ENCODE measurements at places on chromosomes 2 and 18.

GRCh38 chr2:7355781-7356180 is 438.6 kb downstream of the RNF144A start:
- no peak for DNase-seq

- DNase-seq, result no peak
Measured at GRCh38 chr2:228239207-228239906, 57.9 kb upstream of the SPHKAP start.

- DNase-seq, result no peak
Measured at GRCh38 chr2:200851398-200852248, 12.8 kb downstream of the CLK1 start.

DNA sequence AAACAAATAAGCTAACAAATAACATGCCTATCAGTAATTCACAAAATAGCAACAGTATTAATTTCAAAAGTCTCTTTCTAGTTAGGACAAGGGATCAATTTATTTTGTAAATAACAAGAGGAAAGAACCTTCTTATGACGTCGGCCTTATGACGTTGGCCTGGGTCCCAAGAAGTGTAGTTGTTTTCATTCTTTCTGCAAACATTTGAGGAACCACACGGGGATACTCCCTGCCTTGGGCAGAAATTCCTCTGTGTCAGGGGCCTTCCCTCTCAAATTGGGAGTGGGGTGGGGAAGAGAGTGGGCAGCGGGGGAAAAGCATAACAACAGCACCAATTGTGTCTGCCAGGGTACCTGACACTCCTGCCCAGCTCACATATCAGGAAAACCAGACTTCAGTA is 1.3 kb downstream of the CCDC68 start:
- DNase-seq, result no peak

DNA sequence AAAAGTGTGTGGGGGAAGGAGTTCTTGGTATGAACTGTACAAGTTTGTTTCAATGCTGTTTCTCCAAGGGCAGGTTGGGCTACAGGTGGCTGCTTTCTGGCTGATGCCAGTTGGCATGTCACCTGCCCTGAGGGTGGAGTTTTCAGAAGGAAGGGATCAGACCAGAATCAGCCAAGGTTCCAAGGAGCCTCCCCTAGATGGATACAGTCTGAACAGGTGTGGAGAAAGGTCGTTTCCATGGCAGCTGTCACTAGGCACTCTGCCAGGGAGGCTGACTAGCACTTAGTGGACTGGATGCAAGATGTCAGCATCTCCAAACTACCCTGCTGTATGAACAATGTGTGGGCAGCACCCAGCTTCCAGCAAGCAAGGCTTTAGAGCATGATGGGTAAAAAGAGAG is 444.4 kb upstream of the HNRNPA3 start:
- DNase-seq, result no peak

GRCh38 chr2:105775809-105776559 is 31.3 kb downstream of the NCK2 start:
- DNase-seq, result peak; percentile 53

GRCh38 chr18:23585007-23585871 is 1.1 kb downstream of the NPC1 start:
- DNase-seq, result peak; percentile 34

GRCh38 chr18:55314031-55314430 is 274.0 kb downstream of the TCF4 start:
- no peak for DNase-seq

DNA sequence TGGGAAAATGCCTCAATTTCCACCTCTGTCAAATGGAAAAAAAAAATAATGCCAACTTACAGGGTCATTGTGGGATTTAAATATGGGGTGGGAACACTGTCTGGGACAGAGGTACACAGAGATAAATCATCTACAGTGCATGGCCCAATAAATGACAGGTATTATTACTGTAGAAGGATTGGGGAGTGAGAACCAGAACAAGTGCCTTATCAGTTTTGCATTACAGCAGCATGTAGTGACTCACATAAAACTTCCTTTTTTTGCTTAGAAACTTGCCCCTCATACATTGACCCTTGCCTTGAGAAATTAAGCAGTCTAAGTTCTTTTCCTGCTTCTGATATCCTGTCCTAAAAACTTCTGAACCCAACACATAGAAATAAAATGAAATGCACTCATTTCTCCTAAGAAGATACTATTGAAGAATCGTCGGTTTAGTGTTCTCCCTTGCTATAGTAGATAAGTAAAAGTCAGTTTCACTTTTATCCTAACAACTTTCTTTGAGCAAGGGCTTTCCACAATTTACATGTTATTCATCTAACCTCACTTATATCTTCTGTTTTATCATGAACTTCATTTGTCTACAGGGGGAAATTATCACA is 121.0 kb upstream of the HAAO start:
- DNase-seq, result no peak

GRCh38 chr2:39234754-39235153 is 9.0 kb downstream of the CDKL4 start:
- DNase-seq, result no peak

GRCh38 chr18:44945888-44946401 is 265.3 kb downstream of the SETBP1 start:
- DNase-seq, result no peak

DNA sequence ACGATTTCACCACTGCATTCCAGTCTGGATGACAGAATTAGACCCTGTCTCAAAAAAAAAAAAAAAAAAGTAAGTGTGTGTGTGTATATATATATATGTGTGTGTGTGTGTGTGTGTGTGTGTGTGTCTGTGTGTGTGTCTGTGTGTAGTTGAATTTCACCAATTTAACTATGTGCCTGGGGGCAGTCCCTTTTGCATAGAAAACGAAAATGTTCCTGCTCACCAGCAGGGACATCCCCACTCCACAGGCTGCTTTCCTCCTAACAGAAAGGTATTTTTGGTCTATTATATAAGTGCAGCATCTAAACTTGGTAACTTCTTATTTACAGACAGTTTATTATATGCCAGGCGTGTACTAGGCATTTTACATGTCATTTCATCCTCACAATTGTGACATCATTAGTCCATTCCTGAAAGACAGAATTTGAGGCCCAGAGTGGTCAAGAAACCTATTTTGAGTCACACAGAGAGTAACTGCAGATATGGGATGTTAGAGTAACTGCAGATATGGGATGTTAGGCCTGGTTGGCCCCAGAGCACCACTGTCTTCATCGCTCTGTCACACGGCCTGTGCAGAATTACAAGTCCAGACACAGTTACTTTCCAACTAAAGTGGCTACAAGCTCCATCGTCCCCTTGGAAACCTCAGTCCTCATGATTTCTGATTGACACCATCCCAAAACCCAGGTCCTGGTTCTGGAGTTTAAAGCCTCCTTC is 9.3 kb upstream of the TTL start:
- no peak for DNase-seq

DNA sequence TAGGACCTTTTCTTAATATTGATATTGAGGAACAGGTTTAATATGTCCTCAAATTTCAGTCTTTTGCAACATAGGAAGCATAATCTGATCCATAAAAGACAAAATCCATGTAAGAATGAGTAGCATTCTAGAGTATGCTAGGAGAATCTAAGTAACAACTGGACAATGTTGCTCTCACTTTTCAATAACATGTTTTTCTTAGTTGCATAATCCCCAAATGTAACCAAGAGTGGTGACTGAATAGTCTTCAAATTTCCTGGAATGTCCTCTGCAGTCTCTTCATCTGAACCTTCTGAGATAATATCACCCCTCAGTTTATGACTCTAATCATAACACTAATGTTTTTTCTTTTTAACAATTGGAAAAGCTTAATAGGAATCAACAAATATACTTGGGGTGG is 110.0 kb upstream of the ZEB2 start:
- no peak for DNase-seq

DNA sequence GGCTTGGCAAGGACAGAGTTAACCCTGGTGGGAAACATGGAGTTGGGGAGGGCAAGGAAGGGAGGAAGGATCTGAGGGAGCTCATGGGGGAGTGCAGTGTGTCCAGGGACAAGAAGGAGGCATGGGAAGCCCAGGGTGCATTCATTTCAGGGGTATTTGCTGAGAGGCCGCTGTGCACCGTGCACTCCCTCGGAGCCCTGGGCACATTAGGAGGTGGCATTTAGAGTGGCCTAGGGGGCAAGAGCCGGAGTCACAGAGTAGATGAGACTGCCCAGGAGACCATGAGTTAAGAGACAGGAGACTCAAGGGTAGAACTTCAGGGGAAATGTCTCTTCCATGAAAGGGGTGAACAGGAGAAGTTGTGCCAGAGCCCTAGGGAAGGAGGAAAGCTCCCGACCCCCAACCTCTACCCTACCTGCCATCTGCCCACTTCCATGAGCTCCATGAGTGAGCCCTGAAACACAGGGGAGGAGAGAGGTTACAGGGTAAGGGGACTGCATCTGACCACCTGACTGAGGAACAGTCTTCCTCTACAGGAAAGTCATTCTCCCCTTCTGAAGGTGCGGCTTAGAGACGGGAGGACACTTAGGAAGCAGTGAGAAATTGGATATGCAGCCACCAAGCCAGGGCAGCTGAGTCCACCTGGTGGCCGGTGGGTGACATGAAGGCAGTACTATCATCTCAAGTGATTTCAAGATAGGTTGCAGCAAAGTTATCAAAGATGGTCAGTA is 58.5 kb upstream of the COPS8 start:
- DNase-seq, result peak; percentile 43

GRCh38 chr2:45083175-45083574 is 73.9 kb upstream of the SIX2 start:
- DNase-seq, result no peak

DNA sequence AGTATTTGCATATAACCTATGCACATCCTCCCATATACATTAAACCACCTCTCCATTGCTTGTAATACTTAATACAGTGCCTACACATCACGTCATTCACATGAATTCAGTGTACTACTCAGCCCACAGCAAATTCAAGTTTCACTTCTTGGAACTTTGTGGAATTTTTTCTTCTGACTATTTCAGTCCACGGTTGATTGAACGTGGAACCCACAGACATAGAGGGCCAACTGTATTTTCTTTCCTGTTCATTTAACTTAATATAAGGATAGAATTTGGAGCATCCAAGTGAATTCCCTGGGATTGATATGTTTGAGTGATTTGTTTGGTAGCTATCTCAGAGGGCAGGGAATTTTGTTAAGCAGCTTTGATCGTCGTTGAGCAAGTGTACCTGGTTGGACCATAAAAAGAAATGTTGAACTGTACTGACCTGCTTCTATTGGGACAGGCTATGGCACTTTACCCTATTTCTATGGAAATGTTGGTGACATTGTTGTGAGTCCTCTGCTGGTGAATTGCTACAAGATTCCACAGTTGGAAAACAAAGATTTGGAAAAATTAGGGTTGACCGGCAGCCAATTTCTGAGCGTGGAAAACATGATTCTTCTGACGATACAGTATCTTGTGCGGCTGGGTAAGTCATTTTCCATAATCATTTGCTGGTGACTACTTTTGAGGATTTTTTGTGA is 156.6 kb downstream of the ESCO1 start:
- no peak for DNase-seq

DNA sequence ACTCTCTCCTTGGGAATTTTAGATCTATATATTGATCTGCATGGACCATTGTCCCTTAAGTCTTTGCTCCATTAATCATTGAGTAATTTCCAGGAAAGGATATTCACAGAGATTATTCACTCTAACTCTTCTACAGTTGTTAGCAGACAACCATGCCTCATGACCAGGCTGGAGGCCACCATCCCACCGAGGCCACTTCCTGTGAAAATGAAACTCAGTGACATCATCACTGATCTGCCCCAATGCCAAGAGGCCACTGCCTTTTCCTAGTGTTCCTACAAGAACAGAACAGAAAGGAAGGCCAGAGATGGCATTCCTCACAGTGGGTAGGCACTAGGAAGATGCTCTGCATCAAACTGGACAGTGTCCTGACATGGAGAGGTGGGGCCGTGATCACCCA is 161.3 kb downstream of the DTNA start:
- DNase-seq, result no peak

DNA sequence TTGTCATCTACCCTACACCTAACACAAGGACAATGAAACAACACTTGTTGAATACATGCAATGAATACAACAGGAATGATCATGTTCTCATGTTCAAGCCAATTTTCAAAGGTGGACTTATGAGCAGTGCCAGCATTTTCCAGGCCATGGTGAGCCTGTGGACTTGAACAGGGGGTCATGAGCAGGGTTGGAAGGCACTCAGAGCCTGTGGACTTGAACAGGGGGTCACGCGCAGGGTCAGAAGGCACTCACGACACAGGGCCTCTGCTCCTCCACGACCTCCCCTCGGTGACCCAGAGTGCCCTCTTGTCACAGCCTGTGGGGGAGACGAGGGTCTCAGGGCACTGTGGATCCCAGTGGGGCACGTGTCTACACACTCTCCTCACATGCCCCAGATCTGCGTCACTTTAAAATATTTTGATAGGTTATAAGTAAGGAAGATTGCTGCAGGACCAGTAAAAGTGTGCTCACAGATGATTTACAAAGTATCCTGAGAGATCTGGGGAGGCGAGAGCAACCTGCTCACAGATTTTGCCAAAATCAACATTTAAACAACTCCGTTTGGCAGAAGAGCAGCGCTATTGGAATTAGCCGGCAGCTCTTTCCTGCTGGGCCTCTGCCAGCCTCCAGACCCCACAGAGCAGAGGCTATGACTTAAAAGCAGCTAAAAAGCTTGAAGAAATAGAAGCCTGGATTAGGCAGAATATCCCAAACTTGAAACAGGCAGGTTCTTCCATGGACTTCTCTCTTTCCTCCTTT is 121.9 kb downstream of the TMEM18 start:
- no peak for DNase-seq

GRCh38 chr2:221896505-221897151 is 324.5 kb upstream of the EPHA4 start:
- DNase-seq, result no peak

GRCh38 chr2:112839407-112840067 is 3.0 kb upstream of the IL1B start:
- DNase-seq, result no peak

- DNase-seq, result no peak
Measured at GRCh38 chr2:215797676-215798075, 215.7 kb downstream of the MREG start.

DNA sequence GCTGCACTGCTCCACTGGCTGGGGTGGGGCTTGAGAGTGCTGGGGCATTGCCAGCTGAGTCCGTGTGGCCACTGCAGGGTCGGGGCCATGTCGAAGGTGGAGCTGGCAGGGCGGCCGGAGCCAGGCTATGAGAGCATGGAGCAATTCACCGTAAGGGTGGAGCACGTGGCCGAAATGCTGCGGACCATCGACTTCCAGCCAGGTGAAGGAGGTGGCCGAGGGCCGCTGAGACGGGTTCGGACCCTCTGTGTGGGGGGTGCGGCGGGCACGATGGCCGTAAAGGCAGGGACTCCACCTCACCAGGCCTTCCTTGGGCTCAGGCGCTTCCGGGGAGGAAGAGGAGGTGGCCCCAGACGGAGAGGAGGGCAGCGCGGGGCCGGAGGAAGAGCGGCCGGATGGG is 2.1 kb downstream of the UCN start:
- peak; percentile 36 for DNase-seq

All from activated T-cell treated with anti-CD3 and anti-CD28 coated beads, Interleukin-2, amount 50 U/mL, for 24 hours (primary cell).